ENCODE measurements at places on chromosomes 2 and 18.

GRCh38 chr2:216343221-216343980 lies 28.9 kb downstream of the MARCHF4 start:
- no peak for DNase-seq

DNA sequence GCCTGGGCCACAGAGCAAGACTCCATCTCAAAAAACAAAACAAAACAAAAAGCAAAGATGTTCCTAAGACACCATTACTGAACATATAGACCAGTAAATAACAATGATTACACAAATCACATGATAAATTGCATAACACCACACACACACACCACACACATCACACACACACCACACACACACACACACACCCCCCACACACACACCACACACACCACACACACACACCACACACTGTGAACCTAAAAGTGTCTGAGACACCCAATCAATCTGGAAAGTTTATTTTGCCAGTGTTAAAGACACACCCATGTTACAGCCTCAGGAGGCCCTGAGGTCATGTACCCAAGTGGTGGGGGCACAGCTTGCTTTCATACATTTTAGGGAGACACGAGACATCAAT lies 62.6 kb upstream of the ASAP2 start:
- no peak for DNase-seq

DNA sequence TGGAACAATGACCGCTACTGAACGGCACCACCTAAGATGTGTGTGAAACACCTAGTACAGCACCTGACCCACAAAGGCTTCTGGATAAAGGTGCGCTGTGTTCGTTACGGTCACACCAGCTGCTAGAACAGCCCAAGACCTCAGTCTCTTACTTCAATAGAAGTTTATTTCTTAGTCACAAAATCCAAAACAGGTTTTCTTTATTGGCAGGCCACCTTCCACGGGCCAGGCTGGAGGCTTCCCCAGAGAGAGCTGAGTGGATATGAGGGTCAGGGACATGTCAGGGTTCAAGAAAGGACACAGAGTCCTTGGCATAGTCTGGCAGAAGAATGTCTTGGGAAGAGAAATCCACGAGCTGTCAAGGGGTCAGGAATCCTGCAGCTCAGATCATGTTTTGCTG lies 92.2 kb downstream of the COL6A3 start:
- DNase-seq, result no peak

DNA sequence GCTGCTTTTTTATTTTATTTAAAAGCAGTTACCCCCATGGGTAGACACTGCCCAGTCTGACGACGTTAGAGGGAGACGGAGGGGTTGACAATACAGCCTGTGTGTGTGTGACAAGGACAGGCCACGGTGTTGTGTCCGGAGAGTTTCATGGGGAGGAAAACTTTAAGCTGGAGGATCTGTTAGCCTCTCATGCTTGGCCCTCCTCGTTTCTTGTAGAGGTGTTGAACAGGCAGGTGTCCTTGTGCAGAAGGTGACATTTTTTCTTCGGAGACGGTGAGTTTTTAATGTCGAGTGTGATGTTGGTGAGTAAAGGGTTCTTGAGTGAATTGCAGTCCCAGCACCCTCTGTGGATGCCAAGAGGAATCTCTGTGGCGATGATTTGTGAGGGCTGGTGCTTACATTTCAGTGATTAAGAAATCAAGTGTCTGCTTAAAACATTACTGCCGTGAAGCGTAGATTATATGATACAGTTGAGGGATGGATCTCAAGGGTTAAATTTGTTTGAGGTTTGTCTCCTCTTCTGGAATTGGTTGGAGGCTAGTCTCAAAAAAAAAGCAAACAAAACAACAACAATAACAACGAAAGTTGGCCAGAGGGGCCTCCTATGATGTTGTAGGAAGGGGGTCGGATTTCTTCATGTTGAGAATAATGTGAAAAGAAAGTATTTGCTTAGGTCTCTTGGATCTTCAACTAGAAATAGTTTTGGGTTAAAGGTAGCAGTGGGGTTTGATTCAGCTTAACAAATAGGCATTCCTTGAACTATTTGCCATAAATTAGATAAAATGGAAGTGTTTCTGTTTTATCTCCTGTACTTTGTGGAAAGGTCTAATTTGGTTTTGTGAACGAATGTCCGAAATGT lies 1.6 kb downstream of the NCOA1 start:
- DNase-seq, result peak; percentile 70

DNA sequence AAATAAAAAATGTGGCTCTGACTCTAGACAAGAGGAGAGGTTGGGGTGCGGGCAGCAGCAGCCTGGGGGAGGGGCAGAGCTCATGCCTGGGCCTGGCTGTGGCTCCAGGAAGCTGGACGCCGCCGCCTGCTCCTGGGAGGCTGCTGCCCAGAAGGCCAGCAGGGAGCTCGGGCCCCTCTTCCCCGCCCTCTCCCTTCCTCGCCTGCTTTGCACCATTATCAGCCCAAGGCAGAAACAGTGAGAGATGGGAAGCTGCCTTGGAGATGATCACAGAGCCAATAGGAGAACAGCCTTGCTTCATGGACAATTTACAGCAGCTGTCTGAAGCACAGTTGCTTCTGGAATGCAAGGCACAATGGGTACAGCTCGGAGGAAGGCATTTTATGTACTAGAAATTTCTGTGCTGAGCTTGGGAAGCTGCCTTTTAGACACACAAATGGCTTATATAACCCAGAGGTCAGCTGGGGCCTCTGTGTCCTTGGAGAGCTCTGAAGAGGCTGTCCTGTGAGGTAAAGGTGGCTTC lies 55.3 kb upstream of the AFF3 start:
- peak; percentile 6 for DNase-seq
